ENCODE measurements at places on chromosomes 4 and X.
A peak's percentile ranks its signal among the peaks of the same experiment; 100 is the strongest.

DNA sequence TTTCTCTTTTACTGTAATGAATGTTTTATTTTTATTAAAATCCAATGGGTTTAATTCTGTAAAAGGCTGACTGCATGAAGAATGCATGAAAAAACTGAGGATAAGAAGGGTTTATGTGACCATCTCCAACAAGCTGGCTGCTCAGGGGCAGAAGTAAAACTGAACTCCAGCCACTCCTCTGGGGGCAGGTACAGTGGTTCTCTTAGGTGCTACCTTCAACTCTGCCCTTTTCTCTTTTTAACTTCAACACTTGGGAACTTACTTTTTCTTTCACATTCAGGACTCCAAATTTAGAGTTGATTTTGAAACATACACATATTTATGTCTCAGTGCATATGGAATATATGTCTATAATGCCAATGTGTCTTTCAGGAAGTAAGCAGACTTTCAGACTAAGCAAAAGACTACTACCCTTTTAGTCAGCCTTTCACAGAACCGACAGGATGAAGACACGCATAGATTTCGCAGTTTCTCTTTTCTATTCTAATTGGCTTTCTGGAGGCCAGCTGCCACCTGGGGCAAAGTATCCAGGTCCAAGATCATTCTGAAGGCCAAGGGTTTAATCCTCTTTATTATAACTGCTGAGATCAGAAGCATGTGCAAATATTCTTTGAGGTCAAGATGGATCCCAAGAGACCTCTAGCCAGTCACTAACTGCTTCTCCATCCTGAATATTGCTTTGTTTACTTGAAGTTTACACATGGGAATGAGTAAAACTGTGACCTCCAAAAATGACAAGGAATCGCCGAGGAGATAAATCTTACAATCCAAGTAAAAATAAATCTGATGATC, 30.7 kb downstream of the HS3ST1 start:
- no peak for DNase-seq

GRCh38 chrX:96176921-96177320, 507.7 kb upstream of the DIAPH2 start:
- DNase-seq: no peak

DNA sequence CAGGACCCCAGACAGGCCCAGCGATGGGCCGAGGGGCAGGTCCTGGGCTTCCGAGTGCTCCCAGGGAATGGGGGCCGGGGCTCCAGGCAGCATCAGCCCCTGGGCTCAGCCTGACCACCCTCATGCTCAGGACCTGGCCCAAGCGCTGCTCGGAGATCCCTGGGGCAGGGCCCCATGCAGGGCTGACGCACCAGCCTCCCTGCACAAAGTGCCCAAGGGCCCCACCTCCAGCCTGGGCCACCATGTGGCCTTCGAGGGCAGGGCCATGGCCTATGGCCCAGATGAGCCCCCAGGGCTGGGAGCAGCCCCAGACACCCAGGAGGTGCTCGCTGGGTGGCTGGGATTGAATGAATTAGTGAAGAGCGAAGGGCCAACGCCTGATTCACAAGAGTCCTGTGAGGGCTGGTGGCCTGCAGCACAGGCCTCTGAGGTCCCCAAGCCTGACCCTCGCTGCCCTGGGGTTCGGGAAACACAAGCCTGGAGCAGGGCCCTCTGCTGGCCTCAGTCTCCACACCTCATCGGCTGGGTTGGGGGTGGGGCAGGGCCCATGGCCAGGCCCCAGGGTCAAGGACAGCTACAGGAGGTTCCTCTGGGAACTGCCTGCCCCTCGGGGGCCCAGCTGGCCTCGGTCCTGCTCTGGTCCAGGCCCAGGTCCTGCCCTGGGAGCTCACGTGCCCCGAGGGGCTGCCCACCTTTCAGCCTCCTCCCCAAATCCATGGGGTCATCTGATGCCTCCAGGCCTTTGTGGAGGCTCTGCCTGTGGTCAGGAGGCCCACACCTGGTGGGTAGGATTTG, 13.3 kb upstream of the FGFR3 start:
- no peak for DNase-seq

GRCh38 chr4:184590196-184590595, 59.1 kb downstream of the CASP3 start:
- DNase-seq: no peak

DNA sequence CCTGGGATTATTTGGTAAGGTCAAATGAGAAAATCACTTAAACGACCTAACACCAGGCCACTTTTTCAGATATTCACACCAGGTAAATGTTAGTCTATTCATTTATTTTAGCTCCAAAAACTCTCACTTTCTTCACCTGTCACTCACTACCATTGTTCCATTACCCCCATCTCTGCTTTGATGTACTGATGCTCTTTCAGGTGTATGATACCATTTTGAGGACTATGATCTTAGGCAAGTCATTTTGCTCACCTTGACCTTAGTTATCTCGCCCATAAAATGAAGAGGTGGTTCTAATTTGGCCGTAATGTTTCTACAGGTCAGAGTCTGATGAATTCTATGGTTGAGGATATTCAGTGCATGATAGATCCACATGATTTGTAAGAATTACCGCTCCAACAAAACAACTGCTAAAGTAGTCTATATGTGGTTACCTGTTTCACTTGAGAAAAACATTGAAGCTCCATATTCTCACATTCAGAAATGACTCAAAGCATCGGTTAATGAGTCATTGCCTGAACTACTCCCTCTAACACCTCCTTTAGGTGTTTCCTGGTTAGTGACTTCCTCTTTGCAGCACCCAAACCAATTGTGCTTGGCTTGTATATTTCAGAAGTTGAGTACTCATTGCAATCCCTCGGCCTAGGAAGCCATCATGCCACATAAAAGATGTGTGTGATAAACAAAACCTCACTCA, 4.5 kb downstream of the DTHD1 start:
- DNase-seq: no peak

DNA sequence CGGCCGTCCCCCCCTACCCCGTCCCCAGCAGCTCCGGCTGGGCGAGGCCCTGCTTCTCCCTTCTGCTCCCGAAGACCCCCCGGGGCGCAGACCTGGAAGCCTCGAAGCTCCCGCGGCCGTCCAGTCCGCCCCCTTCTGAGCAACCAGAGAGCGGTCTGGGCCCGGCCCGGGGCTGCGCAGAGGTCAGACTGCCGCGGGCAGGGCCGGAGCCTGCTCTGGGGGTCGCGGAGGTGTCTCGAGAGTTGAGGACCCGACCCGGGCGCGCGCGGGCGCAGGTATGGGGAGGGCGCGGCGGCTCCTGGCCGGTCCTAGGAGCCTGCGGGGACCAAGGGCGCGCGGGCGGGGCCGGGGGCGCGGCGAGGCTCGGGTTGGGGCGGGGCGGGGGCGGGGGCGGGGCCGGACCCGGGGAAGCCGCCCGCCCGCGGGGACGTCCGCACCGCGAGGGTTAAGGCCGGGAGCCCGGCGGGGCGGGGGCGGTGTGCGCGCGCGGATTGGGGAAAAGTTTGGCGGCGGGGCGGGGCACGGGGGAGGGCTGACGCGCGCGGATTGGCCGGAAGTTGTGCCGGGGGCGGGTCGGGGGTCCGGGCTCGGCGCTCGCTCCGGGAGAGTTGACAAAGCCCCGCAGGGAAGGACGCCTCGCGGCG, at the start of gene FGFRL1:
Gene FGFRL1 (plus strand): TSS at position 605 of the 644 bp plus-strand sequence. CDS start 860 bp downstream, outside the sequence.
- DNase-seq: peak; percentile 97

GRCh38 chrX:70013466-70014381, 36.0 kb downstream of the AWAT2 start:
- peak; percentile 14 for DNase-seq

GRCh38 chr4:177281351-177281909, 28.2 kb upstream of the NEIL3 start:
- DNase-seq: peak; percentile 66

DNA sequence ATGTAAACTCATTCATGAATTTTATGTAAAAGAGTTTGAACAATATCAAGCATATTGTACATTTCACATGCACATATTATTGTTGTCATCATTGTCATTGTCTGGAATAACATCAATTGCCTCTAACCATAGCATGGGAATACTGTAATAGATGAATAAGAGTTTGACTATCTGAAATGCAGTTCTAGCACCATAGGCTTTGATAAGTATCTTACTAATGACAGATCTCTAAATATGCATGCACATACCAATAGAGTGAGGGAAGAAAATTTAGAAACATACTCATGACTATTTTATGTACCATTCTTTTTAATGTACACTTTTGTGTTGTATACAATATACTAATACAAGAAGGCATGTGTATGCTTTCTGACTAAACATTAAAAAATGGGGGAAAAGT, 161.6 kb upstream of the SPRY1 start:
- peak; percentile 6 for DNase-seq

Measured in adipocyte (in vitro differentiated cells).